ENCODE measurements at places on chromosomes 2 and 18.

DNA sequence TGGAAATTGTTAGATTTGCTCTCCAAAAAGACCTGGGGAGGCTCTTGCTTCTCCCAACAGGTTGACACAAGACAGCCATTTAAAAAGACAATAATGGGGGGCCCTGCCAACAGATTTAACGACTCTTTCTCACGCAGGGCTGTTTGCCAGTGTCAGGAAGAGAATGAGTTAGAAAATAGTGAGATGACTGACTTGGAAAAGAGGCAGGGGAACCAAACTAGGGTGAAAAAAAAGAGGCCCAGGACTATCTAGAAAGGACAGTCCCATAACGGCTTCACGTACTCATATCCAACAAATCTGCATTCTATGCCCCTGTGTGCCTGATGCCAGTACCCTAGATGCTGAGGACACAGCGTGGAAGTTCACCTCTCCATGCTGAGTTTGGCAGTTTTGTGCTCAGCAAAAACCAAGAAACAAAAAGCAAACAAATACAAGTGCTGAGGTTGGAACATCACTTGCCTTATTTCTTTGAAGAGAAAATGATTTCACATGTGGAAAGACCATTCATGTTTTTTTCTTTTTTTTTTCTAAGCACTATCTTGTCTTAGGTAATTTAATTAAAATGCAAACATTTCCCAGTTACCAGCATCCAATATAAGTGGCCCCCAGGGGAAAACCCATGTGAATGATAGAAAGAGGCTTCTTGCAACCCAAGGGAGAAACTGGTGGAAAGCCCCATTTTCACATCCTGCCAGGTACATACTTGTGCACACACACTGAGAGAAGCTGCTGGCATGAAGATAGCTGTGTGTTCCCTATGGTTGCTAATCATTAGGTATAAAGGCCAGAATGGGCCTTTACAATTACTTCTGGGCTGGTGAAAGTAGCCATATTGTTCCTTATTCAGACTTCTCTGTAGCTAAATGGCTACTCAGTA is 10.6 kb upstream of the WIPF1 start:
- DNase-seq, result no peak

- no peak for DNase-seq
Measured at GRCh38 chr18:60130284-60130683, 230.5 kb downstream of the PMAIP1 start.

DNA sequence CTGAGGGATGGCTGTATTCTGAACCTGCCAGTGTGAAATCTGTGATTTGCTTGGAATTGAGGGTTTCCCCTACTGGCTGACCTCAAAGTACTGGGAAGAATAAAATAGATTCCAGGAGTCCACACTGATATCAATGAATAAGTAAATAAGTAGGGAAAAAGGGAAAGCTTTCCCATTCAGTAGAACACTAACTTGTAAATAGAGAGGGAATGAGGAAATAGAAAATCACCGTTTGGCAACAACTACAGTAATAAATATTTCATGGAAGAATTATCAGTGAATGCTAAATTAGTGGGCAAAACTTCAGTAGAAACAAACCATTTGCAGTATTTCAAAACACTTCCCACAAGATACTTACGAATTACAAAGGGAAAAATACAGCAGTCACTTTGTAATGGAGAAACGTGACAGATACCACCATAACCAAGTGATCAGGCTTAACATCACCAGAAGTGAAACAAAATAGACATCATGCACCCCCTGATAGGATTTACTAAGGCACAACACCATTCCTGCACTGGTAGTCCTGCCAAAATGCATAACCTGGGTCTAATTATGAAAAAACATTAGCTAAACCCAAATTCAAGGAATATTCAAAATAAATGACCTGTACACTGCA is 88.5 kb downstream of the ICA1L start:
- DNase-seq, result no peak

DNA sequence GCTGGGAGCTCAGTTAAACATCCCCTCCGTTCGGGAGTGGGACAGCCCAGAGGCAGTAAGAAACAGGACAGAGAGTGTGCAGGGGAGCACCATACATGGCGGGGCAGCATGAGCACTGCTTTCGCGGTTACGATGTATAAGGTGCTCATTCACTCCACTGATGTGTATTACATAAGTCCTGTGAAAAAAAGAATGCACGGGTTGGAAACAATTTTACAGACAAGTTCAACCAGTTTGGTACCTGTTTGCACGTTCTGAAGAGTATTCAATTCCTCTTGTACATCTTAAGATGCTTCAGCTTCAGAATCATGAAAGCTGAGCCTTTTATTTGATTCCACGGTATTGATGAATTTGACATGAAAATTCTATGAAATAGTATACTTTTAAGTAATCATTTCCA is 97.8 kb upstream of the NETO1 start:
- DNase-seq, result no peak

- peak; percentile 42 for DNase-seq
Measured at GRCh38 chr2:170409164-170409535, 231.2 kb downstream of the MYO3B start.

GRCh38 chr2:189412330-189412953 is 28.8 kb upstream of the WDR75 start:
- no peak for DNase-seq

GRCh38 chr18:48829443-48830149 is 121.2 kb downstream of the SMAD7 start:
- DNase-seq, result no peak

DNA sequence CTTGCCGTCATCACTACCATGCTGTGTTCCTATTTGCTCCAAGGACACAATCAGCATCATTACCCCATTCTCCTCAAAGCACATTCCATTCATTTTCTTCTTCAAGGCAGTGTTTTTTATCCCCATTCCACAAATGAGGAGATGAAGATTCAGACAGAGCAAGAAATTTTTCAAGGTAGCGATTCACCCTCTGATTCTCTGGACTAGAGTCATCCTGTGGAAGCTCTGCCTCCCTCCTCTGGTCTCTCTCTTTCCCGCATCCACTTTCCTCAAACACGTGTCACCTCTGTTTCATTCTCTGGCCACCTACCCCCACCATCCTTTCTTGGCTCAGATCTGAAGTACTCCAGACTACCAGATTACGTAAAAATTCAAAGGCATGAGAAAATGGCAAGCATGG is 297.9 kb downstream of the SOX11 start:
- no peak for DNase-seq

- DNase-seq, result no peak
Measured at GRCh38 chr18:13401404-13401803, 182.8 kb downstream of the LDLRAD4 start.

GRCh38 chr2:170740660-170741059 is 25.5 kb downstream of the SP5 start:
- DNase-seq, result no peak

- DNase-seq, result no peak
Measured at GRCh38 chr2:150214626-150215025, 272.8 kb downstream of the RND3 start.

GRCh38 chr2:213150315-213151097 is 906 bp downstream of the IKZF2 start:
- DNase-seq, result no peak

DNA sequence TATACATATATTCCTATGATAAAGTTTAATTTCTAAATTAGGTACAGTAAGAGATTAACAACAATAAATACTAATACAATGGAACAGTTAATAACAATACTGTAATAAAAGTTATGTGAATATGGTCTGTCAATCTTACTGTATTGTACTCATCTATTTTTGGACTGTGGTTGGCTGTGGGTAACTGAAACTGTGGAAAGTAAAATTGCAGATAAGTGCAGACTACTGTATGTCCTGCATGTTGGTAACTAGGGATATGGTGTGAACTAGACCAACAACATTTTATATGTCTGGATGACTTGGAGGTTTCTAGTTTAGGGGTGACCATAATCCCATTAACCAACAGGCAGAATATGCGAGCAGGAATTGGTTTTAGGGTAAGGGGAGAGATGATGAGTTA is 23.3 kb downstream of the PHLPP1 start:
- no peak for DNase-seq

DNA sequence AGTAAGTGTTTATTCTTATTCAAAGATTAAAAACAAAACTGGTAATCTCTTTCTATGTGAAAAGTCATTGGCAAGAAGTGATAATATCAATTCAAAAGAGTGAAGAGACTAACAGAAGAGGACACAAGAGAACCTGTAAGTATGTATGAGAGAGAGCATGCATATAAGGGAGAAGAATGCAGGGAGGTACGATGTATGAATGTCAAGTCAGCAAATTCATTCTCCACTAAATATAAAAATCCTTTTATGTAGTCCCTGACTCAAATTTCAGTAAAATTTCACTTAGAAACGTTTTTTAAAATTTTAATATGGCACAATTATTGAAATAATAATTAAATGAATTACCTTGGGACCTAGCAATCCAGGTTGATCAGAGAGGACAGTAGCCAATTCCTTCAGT is 55.3 kb downstream of the NCKAP1 start:
- DNase-seq, result no peak

DNA sequence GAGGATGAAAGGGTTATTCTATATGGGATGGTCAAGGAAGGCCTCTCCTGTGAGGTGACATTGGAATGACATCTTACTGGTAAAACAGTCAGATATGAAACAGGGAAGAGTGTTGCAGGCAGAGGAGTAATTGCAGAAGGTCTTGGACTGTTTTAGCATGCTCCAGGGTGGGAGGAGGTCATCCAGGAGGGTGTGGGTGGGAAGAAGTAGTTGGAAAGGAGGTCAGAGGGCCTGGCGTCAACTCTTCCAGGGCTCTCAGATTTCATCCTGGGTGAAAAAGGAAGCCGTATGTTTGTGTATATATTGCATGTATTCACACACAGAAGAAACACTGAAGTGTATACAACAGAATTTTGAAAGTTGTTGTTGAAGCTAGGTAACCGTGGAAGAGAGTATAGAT is 48.2 kb downstream of the ATP9B start:
- DNase-seq, result no peak

DNA sequence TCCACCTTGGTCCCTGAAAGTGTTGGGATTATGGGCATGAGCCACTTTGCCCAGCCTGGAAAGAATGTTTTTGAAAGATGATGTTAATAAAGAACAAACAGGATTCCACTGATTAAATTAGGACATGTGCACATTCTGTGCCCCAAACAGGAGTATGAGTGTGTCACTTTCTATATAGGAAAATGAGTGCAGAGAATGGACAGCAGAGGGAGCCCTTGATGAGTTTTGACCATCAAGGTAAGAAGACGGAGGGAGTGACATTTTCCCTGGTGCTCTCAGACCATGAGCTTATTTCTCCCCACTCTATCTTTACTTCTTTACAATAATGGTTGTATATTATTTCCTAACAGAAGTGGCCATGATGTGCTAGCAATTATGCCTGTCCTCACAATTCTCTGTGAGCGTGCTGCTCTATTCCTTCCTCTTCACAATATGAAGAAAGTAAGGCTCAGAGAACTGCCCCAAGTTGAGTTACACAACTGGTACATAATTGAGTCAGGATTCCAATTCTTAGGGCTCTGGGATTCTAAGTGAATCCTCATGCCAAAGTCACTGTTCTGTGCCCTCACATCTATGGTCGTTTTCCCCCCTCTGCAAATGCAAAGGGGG is 20.6 kb downstream of the RPL37A start:
- no peak for DNase-seq

DNA sequence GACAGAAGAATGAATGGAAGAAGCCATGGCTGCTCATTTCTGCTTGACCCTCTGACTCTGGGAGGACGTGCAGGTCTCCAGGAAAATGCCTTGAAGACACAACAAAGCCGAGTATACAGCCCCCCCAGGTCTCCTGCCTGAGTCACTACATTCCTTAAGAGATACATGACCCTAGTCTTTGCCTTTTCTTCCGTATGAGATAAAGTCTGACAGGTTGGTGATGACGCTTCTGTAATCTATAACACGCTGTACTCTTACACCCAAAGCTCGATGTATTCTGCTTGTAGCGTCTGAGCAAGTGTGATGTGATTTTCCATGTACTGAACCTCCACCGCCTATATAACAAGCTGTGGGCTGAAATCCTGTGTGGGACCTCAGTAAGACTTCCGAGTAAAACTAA is 77.3 kb downstream of the KCTD1 start:
- no peak for DNase-seq

- DNase-seq, result no peak
Measured at GRCh38 chr2:71538241-71538640, 84.9 kb downstream of the DYSF start.

GRCh38 chr2:223541546-223541945 is 60.6 kb downstream of the SCG2 start:
- no peak for DNase-seq

GRCh38 chr2:238859636-238860347 is 11.9 kb downstream of the TWIST2 start:
- no peak for DNase-seq

DNA sequence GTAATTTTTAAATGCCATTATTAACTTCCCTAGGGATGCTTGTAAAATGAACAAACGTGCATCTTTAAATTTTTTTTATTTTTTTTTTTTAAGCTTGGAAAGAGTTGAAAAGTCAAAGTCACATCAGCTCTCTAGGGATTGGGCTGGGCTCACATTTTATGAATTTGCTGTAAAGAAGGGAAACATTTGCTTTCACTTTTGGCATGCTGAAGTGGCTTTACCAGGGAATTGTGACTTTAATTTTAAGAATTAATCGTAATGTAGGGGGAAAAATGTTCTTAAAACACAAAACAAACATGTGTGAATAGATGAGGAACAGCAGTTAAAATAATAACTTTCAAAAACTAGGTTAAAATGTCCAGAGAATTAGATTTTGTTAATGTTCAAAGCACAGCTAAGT is 123.0 kb downstream of the AGAP1 start:
- DNase-seq, result no peak

DNA sequence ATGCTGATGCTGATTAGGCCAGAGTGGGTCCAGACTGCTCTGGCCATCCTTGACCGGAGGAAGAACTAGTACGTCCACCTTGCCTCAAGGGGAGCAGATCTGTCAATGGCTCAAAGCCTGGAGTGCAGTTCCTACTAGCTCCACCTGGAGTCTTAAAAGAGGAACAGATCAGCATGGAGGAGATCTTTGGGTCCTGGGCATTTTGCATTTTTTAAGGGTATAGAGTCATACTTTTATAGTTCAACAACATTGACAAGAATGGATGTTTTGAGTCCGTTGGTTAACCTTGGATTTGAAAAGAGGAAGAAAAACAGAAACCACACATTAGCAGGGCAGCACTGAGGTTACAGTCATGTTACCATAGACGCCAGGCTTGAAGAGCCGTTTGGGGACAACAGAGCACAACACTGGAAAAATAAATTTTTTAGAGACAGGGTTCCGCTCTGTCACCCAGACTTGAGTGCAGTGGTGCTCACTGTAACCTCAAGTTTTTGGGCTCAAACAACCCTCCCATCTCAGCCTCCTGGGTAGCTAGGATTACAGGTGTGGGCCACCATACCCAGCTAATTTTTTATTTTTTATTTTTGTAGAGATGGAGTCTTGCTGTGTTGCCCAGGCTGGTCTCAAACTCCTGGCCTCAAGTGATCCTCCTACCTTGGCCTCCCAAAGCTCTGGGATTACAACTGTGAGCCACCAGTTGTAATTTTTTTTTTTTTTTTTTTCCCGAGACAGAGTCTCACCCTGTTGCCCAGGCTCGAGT is 78.5 kb downstream of the PRKCE start:
- DNase-seq, result no peak

DNA sequence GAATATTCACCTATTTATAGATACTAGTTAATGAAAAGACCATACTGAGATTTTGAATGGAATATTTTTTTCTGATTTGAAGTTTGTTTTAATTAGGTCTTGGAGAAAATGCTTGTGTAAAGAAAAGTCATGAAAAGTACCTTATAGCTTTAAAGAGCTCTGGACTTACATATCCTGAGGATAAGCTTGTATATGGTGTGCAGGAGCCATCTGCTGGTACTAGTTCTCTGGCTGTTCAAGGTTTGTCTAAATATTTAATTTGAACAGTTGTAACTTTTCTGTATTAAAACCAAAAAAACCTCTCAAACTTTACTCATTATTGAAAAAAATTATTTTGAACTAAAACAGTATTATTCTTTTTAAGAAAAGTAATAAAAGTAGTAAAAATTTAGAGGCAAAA is 50.1 kb downstream of the UBR3 start:
- no peak for DNase-seq

All from activated CD8-positive, alpha-beta memory T cell treated with anti-CD3 and anti-CD28 coated beads for 1 hour (primary cell).